Heart left ventricle (tissue), 16 donors: ENCODE measurements at places on chromosomes 12 and 14. TPM values are rescaled to one million over a fixed set of nuclear protein-coding genes. Genes with fewer than 3 reads are reported as not detected.

The TAS2R43 gene
- not detected for total RNA-seq

The KLRG1 gene
- 5.2 TPM for total RNA-seq

The PTHLH gene
- total RNA-seq, result 0.25 TPM

The CLMN gene
- 7.7 TPM for total RNA-seq

The GZMB gene
- total RNA-seq, result 0.49 TPM

DNA sequence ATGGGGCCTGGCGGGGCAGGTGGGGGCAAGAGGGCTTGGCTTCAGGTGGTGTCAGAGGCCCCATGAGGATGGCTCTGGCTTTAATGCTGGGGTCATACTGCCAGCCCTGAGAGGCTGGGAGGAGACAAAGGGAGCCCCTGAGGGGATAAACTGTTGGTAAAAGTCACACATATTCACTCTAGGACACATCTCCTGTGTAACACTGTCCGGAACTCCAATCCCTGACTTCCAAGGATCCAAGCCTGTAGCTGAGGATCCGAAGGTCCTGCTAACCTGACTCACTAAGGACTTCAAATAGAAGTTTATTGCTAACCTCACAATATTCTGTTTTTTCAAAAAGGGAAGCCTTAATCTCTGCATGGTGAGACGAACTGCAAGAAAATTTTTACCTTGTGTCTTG is 39.2 kb upstream of the GPR68 start:
- peaks cover 8% of the 10 kb centered on the region for H3K4me1 ChIP-seq
- no peak for DNase-seq
- H3K36me3 ChIP-seq, result no peaks in the 10 kb centered on the region
- no peak overlapping the region for H3K27ac ChIP-seq
- H3K27me3 ChIP-seq, result no peaks in the 10 kb centered on the region

GRCh38 chr14:90060312-90060964 is 1.4 kb upstream of the KCNK13 start:
- DNase-seq, result peak; percentile 24
- H3K27me3 ChIP-seq, result peaks cover 83% of the 10 kb centered on the region
- H3K36me3 ChIP-seq, result no peaks in the 10 kb centered on the region
- peak overlapping the region; percentile 42 for H3K4me3 ChIP-seq
- no peak overlapping the region for H3K27ac ChIP-seq

DNA sequence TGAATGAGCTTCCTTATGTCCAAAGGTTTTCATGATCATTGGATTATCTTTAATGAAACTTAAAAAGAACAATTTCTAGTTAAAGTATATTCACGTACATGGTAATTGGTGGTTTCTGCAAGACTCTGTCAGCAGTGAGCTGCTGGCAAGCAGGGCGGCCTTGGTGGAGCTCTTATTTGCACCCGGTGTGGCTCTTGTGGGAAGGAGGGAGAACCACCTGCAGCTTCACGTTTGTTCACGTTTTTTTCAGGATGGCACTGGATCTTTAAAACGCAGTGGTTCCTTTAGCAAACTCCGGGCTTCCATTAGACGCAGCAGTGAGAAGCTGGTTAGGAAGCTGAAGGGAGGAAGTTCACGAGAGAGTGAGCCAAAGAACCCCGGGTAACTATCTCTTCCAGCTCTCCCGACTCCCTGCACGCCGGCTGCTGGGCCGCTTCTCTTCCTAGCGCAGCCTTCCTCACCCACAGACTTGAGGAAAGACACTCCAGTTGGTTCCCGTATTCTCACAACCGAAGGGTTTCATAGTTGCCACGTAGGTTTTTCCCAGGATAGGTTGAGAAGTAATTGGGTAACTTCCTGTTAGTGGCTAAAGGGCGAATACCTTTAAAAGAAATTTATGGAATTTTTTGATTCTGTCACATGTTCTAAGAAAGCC is 28.3 kb downstream of the XRCC3 start:
- no peaks in the 10 kb centered on the region for H3K36me3 ChIP-seq
- H3K27me3 ChIP-seq, result no peaks in the 10 kb centered on the region
- no peak for DNase-seq
- no peak overlapping the region for H3K4me3 ChIP-seq
